ENCODE measurements at places on chromosomes 13 and 19.

GRCh38 chr13:33438918-33439317 lies 153.4 kb upstream of the STARD13 start:
- no peak for DNase-seq

GRCh38 chr19:33110137-33110910 lies 21.6 kb upstream of the WDR88 start:
- no peak for DNase-seq

DNA sequence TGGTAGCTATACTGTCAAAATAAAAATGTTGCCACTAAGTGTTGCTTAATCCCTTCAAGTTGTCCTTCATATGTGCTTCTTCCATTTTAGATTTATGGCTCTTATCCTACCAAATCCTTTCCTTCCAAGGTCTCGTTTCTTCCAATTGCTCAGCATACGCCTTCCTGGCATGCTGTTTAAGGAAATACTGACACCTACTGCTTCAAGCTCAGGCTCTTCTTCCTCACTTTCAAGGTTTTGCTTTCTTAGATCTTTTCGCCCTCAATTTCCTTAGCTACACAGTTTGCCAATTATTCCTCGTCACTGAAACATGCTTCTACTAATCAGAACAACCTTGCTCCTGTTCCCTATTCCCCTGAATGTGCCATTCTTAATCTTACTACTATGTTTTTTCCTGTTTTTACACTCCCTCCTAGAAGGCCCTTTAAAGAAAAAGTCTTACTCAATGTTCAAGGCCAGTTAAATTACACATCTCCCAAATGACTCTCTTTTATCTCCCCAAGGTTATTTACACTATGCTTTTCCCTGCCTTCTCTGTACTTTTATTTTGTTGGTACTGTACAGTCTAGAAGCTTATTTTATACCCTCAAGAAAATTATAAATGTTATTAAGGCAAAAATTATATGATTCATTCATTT lies 343.1 kb downstream of the MZT1 start:
- DNase-seq: no peak

DNA sequence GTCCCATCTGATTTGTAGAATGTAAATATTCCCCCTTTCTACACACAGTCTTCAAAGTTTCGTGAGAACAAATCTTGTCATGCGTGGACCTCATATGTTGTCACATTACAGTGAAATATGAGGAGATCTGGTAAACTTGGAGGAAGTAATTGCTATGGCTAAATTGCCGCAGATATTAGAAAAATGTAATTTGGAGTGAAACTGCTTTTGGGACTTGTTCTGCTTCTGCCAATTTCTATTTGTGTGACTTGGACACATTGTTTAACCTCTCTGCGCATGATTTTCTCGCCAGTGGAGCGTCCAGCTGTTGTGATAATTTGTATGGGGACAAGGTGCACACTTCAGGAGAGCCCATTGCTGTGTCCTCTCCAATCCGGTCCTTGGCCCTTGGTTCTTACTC lies 693.1 kb upstream of the SLC10A2 start:
- no peak for DNase-seq

GRCh38 chr13:73938372-73939070 lies 195.7 kb downstream of the KLF12 start:
- peak; percentile 63 for DNase-seq

DNA sequence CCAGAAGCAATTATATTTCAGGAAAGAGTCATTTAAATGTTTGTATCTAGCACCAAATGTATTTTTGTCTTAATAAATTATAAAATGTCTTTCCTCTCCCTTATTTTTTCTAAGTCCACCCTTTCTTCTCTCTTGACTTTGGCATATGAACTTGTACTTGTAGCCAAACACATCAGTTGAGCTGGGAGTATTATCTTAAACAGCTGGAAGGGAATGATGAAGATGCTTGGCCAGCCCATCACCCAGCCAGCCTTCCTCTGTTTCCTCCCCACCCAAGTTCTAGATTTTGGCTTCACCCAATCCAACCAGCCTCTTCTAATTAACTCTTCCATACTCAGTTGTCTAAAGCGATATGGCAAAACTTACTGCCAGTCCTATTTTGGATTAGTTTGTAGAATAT lies 272.5 kb downstream of the ENOX1 start:
- DNase-seq: no peak

DNA sequence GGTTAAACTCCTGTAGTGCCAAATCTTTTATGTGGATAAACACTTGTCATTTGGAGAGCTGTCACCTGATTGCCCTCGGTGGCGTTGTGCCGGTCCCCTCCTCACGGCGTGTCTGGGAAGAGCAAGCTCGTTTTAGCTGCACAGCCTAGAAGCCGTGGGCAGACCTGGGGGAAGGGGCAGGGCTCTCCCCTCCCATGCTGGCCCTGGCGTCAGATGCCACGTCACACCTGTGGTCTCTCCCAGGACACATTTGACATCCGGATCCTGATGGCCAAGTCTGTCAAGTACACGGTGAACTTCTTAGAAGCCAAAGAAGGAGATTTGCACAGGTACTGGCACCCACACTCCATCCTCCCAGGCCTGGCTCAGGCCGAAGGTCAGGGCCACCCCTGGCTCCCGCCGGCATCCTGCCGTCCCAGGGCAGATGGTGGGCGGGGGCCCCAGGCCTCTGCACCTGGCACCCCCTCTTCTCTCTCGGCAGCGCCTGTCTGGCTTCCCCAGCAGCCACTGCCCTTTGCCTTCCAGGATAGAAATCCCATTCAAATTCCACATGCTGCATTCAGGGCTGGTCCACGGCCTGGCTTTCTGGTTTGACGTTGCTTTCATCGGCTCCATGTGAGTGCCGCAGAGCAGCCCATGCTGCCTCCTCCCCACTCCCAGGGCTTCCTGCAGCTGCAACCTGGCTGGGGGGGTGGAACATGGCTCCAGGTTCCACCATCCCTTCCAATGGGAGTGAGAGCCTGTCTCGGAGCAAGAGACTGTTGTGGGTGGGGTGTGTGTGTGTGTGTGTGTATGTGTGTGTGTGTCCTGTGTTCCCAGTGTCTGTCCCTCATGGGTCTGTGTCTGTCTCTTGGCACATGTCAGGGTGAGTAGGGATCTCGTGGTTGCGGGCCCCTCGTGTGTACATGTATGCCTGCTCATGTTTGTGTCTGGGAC lies 8.8 kb downstream of the YIPF2 start:
- DNase-seq: no peak

DNA sequence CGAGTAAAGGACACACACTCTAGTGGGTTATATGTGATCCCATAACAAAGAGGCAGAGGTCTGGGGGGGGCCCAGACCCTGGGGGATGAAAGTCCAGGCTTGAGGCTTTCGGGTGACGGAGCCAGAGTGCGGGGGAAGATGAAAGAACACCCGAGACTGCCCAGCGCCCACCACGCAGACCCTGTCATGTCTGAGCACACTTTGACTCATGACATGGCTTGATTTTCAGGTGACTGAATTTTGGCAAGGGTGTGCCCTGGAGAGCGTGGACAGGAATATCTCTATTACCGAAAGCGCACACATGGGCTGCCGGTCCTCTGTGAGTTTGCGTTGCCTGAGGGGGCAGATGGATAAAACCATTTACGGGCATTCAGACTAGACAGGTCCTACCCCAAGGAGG lies 192.0 kb upstream of the SOX1 start:
- peak; percentile 18 for DNase-seq

GRCh38 chr13:33524086-33524485 lies 238.5 kb upstream of the STARD13 start:
- no peak for DNase-seq

DNA sequence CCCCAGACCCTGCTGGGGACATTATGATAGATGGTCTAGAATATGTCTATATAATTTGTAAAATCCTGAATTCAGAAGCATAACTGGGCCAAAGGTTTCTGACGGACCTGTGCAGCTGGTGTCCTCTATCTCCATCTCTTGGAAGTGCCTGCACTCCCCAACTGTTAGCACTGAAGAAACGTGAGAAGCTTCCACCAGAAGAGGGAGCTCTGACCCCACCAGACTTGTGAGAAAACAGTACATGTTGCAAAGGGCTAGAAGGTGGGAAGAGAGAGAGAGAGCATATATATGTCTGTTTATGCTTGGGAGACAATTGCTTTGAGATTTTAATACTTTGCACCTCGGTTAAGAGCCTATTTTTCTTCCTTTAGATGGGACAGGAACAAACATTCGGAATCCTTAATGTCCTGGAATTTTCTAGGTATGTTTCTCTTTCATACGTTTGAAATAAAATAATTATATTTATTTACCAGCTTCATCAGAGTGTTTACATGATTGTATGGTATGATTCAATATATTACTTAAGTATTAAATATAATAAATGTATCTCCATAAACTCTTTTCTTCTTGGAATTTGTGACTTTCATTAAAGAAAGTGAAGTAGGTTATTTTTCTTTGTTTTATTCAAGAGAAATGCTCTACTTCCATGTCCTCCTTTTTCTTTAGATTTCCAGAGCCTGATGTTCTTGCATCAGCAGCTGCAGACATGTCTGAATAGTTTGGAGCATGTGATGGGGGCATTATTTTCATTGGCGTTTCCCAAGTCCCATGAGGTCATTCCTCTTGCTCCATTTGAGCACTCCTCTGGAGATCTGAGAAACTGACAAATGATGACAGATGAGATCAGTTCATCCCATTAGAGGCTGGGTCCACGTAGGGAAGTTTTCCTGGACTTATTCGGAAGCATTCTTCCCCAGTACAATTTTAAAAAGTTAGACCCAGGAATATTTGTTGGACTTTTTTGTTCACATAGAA lies 202.9 kb downstream of the ATP8A2 start:
- peak; percentile 90 for DNase-seq

GRCh38 chr19:1295169-1296012 lies 9.7 kb downstream of the EFNA2 start:
- no peak for DNase-seq

- DNase-seq: no peak
These were observed 118.1 kb downstream of the TNFRSF19 start for GRCh38 chr13:23688336-23688735.

DNA sequence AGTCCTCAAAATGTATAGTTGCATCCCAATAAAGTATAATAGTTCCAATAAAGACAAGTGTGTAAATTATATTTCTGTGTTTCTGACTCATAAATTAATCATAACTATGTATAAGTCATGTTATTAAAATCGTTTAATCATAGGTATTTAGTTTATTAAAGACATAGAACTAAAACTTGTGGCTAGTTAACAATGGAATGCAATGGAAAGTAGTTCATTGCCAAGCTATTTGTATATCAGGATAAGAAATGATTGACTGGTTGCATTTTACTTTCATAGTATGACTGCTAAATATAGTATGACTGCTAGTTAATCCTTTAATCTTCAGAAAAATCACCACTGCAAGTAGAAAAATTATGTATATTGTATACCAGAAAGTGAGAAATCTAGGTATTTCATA lies 16.9 kb downstream of the COG3 start:
- no peak for DNase-seq

- DNase-seq: no peak
These were observed at the start of gene NR2F6 for GRCh38 chr19:17245535-17245984. TSS of gene NR2F6 (minus strand) at chr19:17245919. CDS start at chr19:17245220, 699 bp downstream.

DNA sequence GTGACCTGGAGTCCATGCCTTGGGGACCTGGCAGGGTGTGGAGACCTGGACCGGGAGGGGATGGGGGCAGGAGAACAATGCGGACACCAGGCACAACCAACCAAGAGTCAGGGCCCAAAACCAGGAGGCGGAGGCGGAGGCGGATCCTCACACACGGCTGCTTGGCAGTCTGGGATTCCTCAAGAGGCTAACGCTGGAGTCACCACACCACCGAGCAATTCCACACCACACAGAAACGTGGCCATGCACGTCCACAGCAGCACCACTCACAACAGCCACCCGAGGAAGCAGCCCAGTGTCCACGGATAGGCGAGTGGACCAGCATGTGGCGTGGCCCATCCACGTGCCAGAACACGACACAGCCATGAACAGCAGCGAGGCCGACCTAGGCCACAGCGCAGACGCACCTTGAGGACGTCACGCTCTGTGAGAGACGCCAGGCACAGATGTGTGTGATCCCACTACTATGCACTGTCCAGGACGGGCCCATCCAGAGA lies 17.7 kb downstream of the SBNO2 start:
- no peak for DNase-seq

- no peak for DNase-seq
These were observed 76.0 kb downstream of the ZDHHC20 start for GRCh38 chr13:21383090-21383489.

DNA sequence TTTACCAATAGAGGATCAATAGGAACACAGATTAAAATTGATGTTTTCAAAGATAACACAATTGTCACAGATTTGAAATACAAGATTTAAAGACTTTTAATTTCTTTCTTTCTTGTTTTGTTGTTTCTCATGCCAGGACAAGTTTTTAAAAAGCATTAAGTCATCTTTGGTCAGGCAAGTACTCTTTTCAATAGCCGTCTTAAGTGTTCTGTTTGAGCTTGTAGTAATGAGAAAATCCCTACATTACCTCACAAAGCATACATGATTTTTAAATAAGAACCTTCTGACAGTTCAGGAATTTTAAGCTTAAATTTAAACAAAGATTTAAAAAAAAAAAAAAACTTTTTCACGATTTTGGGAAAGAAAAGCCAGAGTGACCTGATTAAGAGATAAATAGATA lies 216.3 kb upstream of the PRR20A start:
- no peak for DNase-seq

DNA sequence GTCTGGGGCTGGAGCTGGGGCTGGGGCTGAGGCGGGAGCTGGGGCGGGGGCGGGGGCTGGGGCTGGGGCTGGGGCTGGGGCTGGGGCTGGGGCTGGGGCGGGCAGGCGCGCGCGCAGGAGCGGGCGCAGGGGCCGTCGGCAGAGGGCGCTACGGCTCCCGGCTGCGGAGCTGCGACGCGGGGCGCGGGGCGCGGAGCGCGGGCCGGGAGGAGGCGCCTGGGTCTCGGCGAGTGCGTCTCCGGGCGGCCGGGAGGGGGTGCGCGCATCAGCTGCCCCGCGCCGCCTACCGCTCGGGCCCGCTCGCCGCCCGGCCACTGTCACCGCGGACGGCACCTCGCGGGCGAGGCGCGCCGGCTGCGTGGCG lies 422 bp upstream of the MTUS2 start:
- peak; percentile 84 for DNase-seq

DNA sequence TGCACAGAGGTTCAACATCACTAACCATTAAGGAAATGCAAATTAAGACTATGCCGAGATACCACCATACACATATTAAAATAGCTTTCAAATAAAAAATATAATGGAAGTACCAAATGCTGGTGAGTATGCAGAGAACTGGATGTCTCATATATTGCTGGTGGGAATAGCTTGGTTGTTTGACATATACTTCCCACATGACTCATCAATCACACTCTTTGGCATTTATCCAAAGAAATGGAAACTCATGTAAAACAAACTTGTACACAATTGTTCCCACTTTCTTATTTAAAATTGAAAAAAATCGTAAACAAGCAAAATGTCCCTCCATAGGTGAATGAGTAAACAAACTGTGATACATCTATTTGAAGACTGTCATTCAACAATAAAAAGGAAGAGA lies 982.6 kb upstream of the ATXN8OS start:
- DNase-seq: no peak

- DNase-seq: peak; percentile 84
These were observed 5.6 kb downstream of the APC2 start for GRCh38 chr19:1455336-1456120.

- no peak for DNase-seq
These were observed 17.2 kb upstream of the USPL1 start for GRCh38 chr13:30600496-30600895.

Measured in islet precursor cell (in vitro differentiated cells).